ENCODE measurements at places on chromosomes 16 and 17. TPM values are rescaled to one million over a fixed set of nuclear protein-coding genes. Genes with fewer than 3 reads are reported as not detected.

GRCh38 chr17:50708050-50709000, 611 bp upstream of the ANKRD40 start:
- no peak for DNase-seq

The KLHL10 gene
- not detected for total RNA-seq

DNA sequence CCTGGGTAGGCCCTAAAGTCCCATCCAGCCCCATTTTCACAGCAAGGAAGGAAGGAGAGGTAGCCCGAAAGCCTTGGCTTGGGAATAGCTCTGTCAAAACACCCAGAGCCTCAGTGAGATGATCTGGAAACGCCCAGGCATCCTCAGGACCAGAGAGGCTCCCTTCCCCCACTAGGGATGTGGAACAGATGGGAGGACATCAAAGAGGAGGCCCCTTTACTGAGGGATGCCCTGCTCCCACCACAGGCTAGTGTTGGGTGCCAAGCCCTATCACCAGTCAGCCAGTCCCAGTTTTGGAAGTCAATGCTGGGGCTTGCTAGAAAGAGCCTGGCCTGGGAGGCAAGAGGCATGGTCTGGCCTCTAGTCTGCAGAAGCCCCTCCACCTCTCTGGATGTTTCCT, 4.7 kb downstream of the TPPP3 start:
- no peak for DNase-seq

The GPR139 gene
- total RNA-seq: not detected

- DNase-seq: no peak
These were observed 110.2 kb upstream of the ELAC2 start for GRCh38 chr17:13127921-13128602.

The SLC2A4 gene
- 278 TPM for total RNA-seq

- no peak for DNase-seq
These were observed 6.0 kb upstream of the CCL3 start for GRCh38 chr17:36095992-36096391.

- DNase-seq: no peak
These were observed 26.3 kb downstream of the ZC3H18 start for GRCh38 chr16:88596483-88596882.

GRCh38 chr16:74999219-74999608, 390 bp downstream of the ZNRF1 start:
- no peak for DNase-seq

DNA sequence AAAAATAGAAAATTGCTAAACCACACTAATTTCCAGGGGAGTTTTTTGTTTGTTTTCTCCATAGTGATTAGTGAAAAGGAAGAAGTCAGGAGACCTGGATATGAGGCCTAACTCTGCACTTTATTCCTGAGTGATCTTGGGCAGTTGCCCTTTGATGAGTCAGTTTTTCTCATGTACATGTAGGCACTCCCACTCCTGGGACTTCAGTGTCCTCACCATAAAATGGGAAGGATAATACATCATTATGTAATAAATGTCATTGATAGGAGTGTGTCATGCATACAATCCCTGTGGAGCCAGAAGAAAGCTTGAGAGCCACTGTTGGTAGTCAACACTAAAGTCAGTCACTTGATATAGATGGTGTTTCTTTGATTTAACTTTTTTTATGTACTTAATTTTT, 32.5 kb downstream of the WIPF2 start:
- peak; percentile 29 for DNase-seq

DNA sequence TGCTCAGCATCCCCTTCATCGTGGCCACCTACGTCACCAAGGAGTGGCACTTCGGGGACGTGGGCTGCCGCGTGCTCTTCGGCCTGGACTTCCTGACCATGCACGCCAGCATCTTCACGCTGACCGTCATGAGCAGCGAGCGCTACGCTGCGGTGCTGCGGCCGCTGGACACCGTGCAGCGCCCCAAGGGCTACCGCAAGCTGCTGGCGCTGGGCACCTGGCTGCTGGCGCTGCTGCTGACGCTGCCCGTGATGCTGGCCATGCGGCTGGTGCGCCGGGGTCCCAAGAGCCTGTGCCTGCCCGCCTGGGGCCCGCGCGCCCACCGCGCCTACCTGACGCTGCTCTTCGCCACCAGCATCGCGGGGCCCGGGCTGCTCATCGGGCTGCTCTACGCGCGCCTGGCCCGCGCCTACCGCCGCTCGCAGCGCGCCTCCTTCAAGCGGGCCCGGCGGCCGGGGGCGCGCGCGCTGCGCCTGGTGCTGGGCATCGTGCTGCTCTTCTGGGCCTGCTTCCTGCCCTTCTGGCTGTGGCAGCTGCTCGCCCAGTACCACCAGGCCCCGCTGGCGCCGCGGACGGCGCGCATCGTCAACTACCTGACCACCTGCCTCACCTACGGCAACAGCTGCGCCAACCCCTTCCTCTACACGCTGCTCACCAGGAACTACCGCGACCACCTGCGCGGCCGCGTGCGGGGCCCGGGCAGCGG, 3.2 kb downstream of the UTS2R start:
- no peak for DNase-seq

- no peak for DNase-seq
These were observed 17.4 kb downstream of the ZNF469 start for GRCh38 chr16:88400186-88400585.

The FOXC2 gene
- total RNA-seq: 0.17 TPM

DNA sequence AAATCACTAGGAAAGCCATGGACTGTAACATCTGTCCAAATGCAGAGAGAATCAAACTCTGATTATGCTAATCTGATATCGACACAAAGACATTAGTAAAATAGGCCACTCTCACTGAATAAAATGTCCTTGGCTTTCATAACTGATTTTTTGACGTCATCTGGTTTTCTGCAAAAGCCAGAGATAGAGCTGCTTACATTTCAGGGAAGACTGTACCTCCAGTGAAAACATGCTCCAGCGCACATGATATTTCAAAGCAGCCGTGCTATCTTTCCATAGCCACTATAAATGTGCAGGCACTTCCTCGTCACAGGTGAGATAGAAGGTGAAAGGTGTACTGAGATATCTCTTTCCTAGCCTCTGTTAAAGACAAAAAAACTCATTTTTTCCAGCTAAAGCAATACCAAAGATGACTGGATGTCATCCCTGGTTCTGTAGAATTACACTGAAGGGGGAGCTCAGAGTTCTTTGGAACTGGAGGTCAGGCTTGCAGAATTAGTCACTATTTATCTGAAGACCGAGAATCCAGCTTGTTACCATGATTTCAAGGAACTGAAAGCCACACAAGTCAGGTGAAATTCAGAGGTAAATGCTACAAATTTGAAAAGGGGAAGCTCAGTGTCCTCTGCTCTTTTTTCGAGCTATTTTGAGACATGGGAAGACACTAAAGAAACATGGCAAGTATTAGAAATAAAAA, 249.5 kb downstream of the CA10 start:
- DNase-seq: no peak

DNA sequence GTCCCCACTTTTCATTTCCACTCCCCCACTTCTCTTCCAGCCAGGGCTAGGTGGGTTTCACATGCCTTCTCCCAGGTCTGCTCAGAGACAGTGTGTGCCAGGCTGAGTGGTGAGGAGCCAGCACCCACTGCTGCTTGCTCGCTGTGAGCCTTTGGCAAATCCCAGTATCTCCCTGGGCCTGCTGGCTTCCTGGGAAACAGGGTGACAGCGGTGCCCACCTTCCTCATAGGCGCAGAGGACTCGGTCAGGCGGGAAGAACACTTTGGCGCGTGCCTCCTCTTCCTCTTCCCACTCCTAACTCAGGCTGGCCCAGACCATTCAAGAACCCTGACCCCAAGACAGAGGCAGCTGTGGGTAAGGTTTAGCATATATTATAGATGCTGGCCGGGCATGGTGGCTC, 456 bp upstream of the PRSS53 start:
- no peak for DNase-seq

Measured in gastrocnemius medialis (tissue), 4 donors.